ENCODE measurements at places on chromosomes 2 and 18. TPM values are rescaled to one million over a fixed set of nuclear protein-coding genes. Genes with fewer than 3 reads are reported as not detected.

The FRZB gene
- 1.8 TPM for total RNA-seq

The C2orf78 gene
- total RNA-seq, result not detected

The TNFRSF11A gene
- 4.6 TPM for total RNA-seq

The RBKS gene
- total RNA-seq, result 2.9 TPM

The LRRTM4 gene
- total RNA-seq, result 0.16 TPM

Measured in breast epithelium (tissue), 4 donors.